ENCODE measurements at places on chromosomes 3 and 15.
A peak's percentile ranks its signal among the peaks of the same experiment; 100 is the strongest.

GRCh38 chr3:23740517-23740965 lies 65.2 kb upstream of the UBE2E1 start:
- no peak for DNase-seq

- DNase-seq = no peak
Measured at GRCh38 chr15:72169921-72170611, 27.5 kb downstream of the GRAMD2A start.

DNA sequence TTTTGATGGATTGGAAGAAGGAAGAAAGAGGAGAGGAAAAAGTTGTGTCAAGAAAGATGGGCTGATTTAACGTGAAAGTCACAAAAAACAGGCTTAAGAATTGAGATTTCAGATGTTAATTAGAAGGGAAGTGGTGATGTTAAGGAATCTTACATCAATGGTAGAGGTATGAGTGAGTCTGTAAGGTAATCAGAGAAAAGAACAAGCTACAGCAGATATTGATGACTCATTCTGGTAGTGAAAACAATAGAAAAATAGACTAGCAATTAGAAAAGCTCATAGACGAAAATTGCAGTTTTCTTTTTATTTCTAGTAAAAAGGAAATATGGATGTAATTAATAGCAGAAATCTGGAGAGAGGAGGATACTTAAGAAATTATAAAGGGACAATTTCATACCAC lies 559.6 kb downstream of the MCTP2 start:
- no peak for DNase-seq

- no peak for DNase-seq
Measured at GRCh38 chr3:181726351-181727330, 14.9 kb downstream of the SOX2 start.

DNA sequence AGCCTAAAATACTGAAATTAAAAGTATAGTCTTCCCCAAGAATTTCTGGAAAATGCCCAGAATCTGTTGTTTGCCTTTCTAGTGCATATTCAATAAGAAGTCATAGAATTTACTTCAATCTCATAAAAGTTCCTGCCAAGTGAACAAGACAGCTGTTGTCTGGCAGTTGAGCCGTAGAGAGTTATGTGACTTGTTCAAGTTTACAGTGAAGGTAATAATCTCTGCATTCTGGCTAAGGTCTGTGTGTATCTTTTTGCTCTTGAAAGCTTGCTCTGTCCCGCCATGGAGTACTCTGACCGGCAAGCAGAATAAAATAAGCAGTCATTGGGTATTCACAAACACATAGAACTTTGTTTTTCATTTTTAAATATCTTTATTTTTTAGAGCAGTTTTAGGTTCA lies 77.8 kb downstream of the GHSR start:
- no peak for DNase-seq

DNA sequence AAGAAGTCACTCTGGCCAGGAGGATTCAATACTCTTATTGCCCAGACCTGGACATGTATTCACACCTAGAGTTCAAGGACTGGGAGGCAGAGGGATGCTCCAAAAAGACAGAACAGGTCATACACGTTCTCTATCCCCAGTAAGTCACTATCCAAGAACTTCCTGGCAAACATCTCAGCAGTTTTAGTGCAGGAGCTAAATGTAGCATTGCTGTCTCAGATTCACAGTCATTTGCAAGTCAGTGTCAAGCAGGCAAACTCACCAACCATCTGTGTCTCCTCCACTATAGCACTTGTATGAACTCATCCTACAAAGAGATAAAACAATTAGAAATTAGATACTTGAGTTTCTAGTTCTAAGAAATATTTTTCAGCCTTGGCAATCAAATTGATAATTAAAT lies 38.4 kb downstream of the ABHD17C start:
- DNase-seq = no peak

DNA sequence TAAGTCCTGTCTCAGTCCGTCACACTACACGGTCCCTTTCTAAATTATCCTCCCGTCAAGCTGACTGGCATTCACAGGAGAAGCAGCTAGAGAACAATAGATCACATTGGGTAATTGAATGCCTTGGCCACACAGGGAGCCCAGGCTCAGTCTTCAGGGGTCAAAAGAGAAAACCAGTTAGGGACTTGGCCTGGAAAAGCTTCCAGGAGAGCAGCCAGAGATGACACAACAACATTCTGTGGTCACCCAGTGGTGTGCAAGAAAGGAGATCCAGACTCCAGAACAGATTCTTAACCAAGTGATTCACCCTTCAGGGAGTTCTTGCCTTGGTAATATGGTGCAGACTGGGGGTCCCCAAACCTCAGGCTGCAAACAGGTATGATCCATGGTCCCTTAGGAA lies 15.9 kb downstream of the ARHGAP31 start:
- DNase-seq = no peak

DNA sequence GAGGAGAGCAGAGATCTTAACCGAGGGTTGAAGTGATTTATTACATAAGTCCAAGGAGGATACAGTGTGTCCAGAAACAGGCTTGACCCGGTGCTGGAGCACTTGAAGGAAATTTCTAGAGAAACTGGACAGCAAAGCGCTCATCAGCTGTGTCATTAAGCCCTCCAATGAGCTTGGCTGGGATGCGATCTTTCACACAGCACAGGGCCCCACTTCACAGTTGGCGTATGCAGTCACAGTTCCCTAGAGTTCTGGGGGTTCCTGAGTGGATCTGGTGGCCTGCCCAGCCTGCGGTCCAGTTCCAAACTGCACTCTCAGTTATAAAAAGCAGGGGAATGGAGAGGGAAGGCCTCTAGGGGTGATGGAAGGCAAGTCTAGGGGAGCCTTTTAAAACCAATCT lies 13.6 kb downstream of the ST8SIA2 start:
- DNase-seq = no peak

DNA sequence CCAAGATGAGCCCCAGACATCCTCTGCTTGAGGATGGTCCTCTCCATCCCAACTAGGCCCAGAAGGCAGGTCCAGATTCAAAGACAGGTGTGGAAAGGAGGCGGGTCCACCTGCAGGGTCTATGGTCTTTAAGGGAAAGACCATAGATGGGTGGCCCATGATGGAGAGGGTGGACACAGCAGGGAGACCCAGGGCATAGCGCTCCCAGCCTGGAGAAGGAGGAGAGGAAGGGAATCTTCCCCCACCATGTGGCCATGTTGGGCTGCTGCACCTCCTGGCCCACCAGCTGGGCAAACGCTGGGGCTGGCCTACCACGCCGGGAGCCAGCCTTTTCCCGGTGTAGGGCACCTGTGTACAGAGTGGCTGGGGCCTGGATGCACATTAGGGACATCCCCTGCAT lies 265.2 kb upstream of the TLE3 start:
- DNase-seq = no peak

DNA sequence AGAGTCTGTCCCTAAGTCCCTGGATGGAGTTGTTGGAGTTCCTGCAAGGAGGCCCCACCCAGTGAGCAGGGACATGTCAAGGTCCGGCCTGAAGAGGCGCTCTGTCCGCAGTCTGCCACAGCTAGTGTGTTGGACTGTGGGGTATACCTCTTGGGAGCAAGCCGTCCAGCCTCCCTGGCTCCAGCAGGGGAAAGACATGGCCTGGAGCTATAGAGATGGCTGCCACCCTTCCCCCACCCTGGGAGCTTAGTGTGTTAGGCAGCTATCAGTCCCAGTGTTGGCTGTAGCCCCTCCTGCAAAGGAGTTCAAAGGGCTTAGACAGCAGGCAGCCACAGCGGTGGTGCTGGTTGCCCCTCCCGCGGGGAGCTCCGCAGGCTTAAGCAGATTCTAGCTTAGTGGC lies 20.3 kb downstream of the IMPG2 start:
- no peak for DNase-seq

DNA sequence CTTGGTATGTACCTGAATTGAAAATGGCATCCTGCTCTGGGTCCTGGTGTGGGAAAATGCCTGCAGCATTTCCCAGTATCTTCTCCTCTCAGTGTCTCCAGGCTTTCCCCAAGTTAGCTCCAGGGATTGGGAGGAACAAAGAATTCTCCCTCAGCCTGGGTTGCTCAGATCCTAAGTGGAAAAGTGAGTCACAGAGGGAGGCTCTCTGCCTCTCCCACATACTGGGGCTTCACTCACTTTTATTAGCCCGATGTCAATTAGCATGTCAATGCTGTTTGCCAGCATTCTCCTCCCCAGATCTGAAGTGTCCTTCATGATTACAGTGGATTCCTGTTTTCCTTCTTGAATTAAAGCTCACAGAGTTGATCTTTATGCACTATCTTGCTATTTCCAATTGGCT lies 655.0 kb downstream of the EPHA3 start:
- DNase-seq = no peak

GRCh38 chr15:36784098-36784670 lies 204.8 kb downstream of the CDIN1 start:
- no peak for DNase-seq

DNA sequence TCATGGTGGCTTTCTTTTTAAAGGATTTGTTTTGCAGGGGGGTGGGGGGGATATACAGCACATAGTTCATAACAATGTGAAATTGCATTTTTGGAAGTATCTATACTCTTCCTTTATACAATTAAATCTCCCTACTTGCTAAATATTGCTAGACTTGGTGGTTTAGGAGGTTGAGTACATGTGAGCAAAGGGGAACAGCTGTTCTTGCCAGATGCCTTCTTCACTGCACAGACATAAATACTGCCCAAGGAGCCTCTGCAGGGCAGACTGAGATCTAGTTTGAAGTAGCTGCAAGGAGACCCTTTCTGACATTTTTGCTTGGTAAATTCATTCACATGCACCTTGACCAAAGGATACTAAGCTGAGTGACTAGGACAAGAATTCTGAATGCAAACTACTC lies 228.6 kb upstream of the IL12A start:
- DNase-seq = no peak

GRCh38 chr3:42191443-42191747 lies 74.6 kb downstream of the CCK start:
- no peak for DNase-seq

DNA sequence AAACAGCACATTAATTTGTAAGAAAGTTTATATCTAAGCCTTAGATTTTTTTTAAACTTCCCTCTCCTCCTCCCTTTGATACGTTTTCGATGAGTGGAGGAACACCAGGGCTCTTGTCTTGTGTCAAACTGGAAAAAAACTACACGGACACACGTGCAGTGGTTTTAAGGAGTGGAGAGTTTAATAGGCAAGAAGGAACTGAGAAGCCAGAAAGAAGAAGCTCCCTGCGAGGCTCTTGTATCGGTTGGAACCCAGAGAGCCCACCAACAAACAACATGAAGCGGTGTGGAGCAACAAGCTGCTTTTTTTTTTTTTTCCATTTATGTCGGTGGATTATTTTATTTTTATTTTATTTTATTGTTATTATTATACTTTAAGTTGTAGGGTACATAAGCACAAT lies 18.6 kb downstream of the NDUFB4 start:
- no peak for DNase-seq

DNA sequence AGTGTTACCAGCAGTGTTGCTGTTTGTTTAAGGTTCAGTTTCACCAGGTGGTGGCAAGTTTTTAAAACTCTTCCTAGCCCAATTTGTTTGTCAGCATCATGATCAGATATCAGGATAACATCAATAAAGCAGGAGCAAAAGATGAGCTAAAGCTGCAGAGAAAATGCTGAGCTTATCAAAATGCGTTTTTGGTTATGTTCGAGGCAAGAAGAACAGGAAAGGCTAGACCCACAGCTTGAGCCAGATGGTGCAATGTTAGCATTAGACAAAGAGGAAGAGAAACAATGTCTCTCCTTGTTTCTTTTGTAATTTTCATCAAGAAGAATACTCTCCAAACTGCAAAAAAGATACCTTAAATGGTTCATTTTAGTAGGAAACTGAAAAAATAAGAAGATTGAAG lies 66.2 kb downstream of the THRB start:
- no peak for DNase-seq

DNA sequence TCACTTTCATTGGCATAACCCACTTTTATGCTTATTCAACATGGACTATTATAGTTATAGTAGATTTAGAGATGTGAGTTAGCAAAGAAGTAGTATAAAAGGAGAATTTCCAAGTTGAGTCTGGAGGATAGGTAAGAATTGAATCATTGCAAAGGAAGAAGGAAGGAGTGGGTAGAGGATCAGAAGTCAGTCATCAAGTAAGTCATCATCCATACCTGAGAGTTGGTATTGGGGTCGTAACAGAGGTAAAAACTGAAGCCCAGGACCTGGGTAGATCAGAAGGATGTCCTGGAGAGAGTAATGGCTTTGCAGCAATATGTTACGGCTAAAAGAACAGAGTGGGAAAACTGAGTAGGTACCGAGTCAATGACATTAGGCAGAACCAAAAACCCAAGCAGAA lies 265.7 kb downstream of the SUCLG2 start:
- no peak for DNase-seq

GRCh38 chr3:62068337-62068736 lies 305.0 kb downstream of the FEZF2 start:
- no peak for DNase-seq

DNA sequence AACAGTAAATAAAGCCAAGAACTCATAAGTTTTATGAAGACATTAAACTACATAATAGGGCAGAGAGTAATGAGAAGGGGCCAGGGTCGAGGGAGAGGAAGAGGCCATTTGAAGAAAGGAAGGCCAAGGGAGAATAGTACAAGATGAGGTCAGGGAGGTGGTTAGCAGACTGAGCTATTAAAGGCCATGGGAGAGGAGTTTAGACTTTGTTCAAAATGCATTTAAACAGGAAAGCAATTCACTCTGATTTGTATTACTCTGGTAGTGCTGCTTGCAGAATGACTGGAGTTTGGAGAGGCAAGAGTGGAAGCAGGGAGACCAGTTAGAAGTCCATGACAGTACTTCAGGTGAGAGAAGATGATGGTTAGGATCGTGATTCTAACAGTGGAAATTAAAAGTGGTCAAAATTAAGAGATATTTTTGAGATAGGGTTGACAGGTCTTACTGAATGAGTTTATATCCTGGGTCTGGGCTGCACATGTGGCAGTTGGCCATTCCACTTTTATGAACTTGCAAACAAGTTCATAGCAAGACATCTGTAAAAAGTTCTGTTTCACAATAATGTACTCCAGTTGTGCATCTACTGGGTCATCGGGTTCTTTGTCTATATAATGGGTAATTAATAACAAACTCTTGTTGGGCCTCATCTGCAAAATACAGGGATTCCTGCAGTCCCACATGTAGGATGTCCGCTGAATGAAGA lies 16.3 kb downstream of the PPP2R3A start:
- no peak for DNase-seq

DNA sequence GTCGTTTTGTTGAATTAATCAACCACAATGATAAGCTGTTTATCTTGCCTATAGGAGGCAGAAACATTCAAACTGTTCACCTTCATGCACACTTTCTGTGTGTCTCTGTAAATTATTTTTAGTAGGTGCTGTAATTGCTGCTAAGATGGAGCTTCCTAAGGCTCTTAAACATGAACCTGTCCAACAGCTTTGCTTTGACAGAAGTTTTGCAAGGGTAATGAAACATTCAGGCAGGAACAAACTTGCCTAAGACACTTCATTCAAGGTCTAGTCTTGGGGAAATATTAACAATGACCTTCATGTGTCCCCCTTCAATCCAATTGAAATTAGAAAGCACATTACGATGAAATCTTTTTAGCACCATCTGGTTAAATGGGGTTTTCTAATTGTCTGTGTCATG lies 156.1 kb downstream of the DIPK2A start:
- no peak for DNase-seq

GRCh38 chr3:18086760-18087159 lies 338.4 kb downstream of the SATB1 start:
- DNase-seq = no peak

GRCh38 chr15:78506971-78507830 lies at the start of gene HYKK:
Gene HYKK (plus strand): TSS chr15:78507577. CDS start chr15:78513089, 5,512 bp downstream.
- DNase-seq = peak; percentile 86
